ENCODE measurements at places on chromosomes 5 and 9. TPM values are rescaled to one million over a fixed set of nuclear protein-coding genes. Genes with fewer than 3 reads are reported as not detected.

Gene FOXD4L5
- total RNA-seq, result 0.23 TPM

Gene SPINK6
- total RNA-seq, result not detected

Gene PROB1
- 10.9 TPM for total RNA-seq

Gene ZNG1C
- total RNA-seq, result 38.5 TPM

Gene PCA3
- total RNA-seq, result not detected

Gene SLC36A2
- not detected for total RNA-seq

DNA sequence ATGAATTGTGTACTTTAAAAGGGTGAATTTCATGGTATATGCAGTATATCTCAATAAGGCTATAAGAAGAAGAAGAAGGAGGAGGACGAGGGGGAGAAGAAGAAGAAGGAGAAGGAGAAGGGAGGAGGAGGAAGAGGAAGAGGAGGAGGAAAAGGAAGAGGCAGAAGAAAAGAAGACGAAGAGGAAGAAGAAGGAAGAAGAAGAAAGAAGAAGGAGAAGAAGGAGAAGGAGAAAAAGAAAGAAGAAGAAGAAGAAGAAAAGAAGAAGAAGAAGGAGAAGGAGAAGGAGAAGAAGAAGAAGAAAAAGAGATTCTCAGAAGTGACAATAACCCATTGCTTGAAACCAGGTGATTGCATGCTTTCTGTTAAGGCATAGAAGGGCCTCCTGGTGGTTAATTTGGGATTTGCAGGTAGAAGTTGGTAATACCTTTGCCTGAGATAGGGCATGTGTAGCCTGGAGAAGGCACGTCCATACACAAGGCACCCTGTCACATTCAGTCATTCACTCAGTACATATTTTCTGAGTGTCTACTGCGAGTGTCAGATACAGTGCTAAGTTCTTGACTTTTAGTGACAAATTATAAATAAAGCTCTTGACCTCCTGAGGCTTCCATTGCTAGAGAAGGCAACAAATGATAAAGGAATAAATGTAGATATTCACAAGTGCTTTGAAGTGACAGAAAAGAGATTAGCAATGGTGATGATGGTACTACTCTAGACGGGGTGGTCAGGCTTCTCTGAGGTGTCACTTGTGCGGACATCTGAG lies 231.3 kb downstream of the NPR3 start:
- H3K27ac ChIP-seq, result no peak overlapping the region
- DNase-seq, result no peak
- no peak overlapping the region for H3K4me3 ChIP-seq

DNA sequence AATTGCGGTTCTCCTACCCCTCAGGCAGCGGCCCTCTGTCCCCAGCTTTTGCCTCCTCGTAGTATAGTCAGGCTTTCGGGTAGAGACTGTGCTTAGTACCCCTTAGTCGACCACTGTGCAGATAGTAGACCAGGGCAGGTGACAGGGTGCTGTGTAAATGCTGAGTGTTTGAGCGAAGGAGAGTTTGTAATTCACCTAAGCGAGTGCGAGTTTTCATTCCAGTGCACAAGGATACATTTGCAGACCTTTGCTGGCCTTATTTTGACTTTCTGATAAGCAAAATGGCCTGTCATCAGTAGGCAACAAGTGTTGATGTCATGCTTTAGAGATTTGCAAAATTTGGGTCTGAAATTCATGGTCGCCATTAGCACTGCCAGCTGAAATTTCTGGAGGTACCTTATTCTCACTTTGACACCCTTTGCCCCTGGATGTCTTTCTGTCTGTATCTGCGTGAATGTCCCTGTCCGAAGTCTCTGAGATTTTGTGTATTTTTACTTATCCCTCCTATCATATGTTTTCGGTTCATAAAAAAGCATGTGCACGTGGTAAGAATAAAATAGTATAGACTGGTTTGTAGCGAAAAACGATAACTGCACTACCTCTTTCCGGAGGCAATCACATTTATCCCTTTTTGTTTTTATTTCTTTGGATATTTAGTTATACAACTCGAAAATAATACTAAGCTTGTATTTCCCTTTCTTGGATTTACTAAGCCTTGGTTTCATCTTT lies 1.9 kb downstream of the LMNB1 start:
- no peak for DNase-seq
- H3K4me1 ChIP-seq, result peaks cover 35% of the 10 kb centered on the region
- peaks cover 44% of the 10 kb centered on the region for H3K36me3 ChIP-seq
- peak overlapping the region; percentile 91 for H3K4me3 ChIP-seq
- peak overlapping the region; percentile 98 for H3K27ac ChIP-seq
- no peaks in the 10 kb centered on the region for H3K27me3 ChIP-seq

DNA sequence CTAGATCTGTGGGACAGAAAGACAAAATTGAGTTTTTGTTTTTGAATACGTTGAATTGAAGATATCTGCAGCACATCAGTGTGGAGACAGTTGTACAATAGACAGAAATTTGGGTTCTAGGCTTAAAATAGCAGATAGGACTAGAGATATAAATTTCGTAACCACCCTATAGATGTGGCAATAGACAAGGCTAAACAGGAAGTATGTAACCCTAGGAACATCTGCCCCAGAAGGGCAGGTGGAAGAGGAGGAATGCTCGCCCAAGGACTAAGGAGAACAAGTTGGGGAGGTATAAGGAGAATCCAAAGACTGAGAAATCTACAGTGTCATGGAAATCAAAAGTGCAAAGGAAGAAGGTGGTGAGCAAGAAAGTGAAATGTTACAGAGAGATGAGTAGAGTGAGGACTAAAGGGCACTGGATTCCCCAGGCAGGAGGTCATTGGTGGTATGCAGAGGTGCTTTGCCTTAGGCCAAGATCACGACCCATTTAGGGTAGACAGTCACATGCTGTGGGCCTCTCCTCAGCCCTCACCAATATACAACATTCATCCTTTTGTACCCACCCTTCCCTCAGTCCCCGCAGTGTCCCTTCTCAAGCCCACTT lies 109.1 kb upstream of the ELL2 start:
- DNase-seq, result no peak
- H3K4me3 ChIP-seq, result no peak overlapping the region
- peaks cover 18% of the 10 kb centered on the region for H3K4me1 ChIP-seq

- no peaks in the 10 kb centered on the region for H3K4me1 ChIP-seq
- H3K36me3 ChIP-seq, result no peaks in the 10 kb centered on the region
- no peak overlapping the region for H3K27ac ChIP-seq
- H3K4me3 ChIP-seq, result no peak overlapping the region
- peaks cover 17% of the 10 kb centered on the region for H3K27me3 ChIP-seq
- no peak for DNase-seq
Observed at GRCh38 chr9:117649126-117649525, 55.1 kb upstream of the TLR4 start.

DNA sequence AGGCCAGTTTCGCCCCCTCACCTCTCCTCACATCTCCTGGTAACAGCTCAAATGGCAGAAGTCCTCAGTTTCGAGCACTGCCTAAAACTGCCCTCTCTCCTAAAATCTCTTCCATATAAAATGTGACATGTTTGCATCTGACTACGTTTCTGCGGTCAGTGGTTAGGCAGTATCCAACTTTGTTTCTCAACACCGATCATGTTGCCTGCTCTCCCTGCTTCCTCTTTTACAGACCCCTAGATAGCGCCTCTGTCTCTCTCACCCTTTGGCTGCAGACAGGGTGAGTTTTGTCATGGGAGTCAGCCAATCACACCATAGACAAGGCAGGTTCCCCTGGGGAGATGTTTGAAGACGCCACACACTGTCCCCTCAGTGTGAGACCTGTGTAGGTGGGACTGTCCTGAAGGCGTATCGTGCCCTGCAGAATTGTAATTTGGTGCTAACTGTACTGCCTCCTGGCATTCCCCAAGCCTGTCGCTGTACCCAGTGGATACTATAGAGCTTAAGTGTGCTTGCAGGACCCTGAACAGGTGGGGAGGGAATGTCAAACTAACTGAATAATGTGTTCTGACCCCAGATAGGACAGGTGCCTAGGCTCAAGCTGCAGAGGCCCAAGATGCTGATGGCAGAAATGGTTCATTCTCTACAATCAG lies 1.1 kb downstream of the HEXB start:
- H3K27me3 ChIP-seq, result peaks cover 17% of the 10 kb centered on the region
- H3K27ac ChIP-seq, result peak overlapping the region; percentile 72
- peaks cover 16% of the 10 kb centered on the region for H3K36me3 ChIP-seq
- H3K4me1 ChIP-seq, result peaks cover 26% of the 10 kb centered on the region
- no peak for DNase-seq

DNA sequence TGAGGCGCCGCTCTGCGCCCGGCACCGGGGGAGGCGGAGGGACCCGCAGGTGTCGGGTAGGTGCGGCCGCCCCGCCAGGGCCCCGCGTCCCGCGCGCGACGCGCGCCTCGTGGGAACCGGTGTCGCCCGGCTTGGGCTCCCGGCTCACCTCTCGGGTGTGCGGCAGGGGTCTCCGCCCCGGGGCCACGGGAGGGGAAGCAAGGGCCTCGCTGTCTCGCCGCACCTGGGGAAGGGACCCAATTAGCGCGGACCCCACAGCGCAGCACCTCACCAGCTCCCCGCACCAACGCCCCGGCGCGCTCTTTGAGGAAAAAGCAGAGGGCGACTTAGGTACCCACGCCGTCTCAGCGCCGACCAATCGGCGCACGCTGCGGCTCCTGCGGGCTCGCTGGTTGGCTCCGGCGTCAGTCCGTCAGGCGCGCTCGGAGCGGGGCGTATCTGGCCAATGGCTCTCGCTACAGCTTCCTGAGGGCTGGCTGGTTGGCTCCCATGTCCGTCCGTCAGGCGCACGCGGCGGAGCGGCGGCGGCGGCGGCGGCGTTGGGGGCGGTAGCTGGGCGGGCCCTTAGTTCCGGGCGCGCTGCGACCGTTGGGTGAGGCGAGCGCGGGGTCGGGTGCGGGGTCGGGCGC lies at the start of gene TRAF2:
TSS of gene TRAF2 (plus strand) at position 567 of the 629 bp plus-strand sequence. CDS start 12,225 bp downstream, outside the sequence.
- H3K36me3 ChIP-seq, result peaks cover 12% of the 10 kb centered on the region
- H3K4me3 ChIP-seq, result peak within 1 kb of the TSS; percentile 96
- H3K4me1 ChIP-seq, result peaks cover 62% of the 10 kb centered on the region
- peak within 1 kb of the TSS; percentile 88 for H3K27ac ChIP-seq

GRCh38 chr9:76255781-76256455 lies 138.3 kb downstream of the RFK start:
- no peaks in the 10 kb centered on the region for H3K36me3 ChIP-seq
- H3K27me3 ChIP-seq, result no peaks in the 10 kb centered on the region
- DNase-seq, result no peak
- no peaks in the 10 kb centered on the region for H3K4me1 ChIP-seq
- H3K4me3 ChIP-seq, result no peak overlapping the region

DNA sequence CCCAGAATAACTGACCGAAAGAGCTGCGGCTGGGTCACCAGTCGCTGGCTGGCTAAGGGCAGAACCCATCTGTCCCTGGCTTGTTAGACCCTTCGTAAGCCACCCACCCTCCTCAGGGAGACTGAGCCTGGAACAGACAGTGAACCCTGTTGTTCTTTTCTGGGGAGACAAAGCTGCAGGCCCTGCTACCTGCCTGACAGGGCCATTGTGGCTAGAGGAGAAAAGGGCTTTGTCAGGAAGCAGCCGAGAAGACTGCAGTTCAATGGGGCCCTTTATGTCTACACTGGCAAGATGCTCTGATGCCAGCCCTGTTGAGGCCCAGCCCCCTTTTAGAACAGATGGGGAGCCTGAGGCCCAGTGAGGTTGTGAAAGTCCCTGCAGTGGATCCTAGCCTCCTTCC lies 3.7 kb upstream of the NIPAL4 start:
- no peak overlapping the region for H3K4me3 ChIP-seq
- H3K27me3 ChIP-seq, result peaks cover 31% of the 10 kb centered on the region
- H3K27ac ChIP-seq, result no peak overlapping the region

GRCh38 chr5:145587308-145587672 lies 247.9 kb downstream of the PRELID2 start:
- no peaks in the 10 kb centered on the region for H3K4me1 ChIP-seq
- DNase-seq, result no peak
- no peaks in the 10 kb centered on the region for H3K36me3 ChIP-seq
- no peak overlapping the region for H3K27ac ChIP-seq
- H3K4me3 ChIP-seq, result no peak overlapping the region

- H3K36me3 ChIP-seq, result no peaks in the 10 kb centered on the region
- no peaks in the 10 kb centered on the region for H3K4me1 ChIP-seq
- DNase-seq, result no peak
- H3K27ac ChIP-seq, result no peak overlapping the region
- H3K4me3 ChIP-seq, result no peak overlapping the region
- H3K27me3 ChIP-seq, result no peaks in the 10 kb centered on the region
Observed at GRCh38 chr5:21613971-21614488, 1239.1 kb downstream of the CDH12 start.

DNA sequence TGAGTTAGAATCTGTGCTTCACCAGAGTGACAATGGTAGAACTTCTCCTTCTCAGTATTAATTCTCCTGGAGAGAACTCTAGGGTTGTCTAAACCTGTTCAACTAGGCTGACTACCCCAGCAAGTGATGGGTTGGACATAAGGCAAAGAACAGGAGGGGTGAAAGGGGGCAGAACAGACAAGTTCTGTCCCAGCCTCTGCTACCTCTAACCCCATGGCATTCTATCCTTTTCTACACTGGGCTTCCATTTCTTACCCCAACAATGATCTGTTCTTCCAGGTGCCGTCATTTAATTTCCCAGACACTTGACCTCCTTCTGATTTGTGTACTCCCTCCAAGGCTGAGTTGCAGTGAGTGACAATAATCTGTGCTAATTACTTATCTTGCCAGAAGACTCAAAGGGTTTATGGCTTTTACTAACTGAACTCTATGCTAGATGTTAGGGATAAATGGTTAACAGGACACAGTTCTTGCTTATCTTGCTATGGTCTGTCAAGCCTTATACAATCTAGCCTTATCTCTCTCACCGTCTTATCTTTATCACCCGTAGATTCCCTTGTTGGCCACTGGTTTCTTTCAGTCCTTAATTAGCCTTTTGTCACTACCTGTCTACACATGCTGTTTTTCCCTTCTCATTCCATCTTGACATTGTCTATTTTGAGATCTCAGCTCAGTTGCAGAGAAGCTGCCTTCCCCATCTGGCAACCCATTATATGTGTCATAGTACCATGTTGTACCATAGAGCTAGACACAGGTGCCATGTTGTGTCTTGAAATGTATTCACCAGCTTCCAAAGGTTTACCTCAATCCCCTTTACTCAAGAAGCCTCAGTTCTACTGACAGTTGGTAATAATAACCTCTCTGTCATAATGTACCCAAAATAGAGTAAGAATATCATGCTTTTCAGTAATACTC lies 10.0 kb upstream of the MATR3 start:
- peaks cover 47% of the 10 kb centered on the region for H3K36me3 ChIP-seq
- DNase-seq, result no peak
- no peak overlapping the region for H3K4me3 ChIP-seq
- H3K27ac ChIP-seq, result no peak overlapping the region

DNA sequence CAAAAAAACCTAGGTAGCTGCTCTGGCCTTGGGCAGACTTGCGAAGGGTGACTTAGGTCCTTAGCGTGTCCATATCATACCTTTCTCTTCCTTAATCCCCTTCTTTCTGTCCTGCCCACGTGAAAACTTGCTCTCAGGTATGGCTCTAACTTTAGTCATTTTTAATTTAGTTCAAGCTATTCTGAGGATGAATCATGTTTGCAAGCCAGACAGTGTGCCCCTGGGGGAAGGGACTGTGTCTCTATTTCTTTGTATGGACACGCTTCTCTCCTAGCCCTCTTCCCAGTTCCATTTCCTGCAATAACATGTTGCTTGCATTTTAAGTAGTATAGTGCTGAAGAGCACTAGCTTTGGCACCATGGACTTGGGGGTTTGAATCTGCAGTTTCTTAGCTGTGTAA lies 120.6 kb downstream of the PTTG1 start:
- no peaks in the 10 kb centered on the region for H3K36me3 ChIP-seq
- no peak overlapping the region for H3K4me3 ChIP-seq
- no peaks in the 10 kb centered on the region for H3K4me1 ChIP-seq
- DNase-seq, result no peak
- no peak overlapping the region for H3K27ac ChIP-seq

- H3K4me1 ChIP-seq, result peaks cover 11% of the 10 kb centered on the region
- H3K4me3 ChIP-seq, result no peak overlapping the region
- DNase-seq, result no peak
- peaks cover 82% of the 10 kb centered on the region for H3K36me3 ChIP-seq
Observed at GRCh38 chr9:112288029-112288428, 45.4 kb downstream of the PTBP3 start.
